K562 (cell line): ENCODE measurements at places on chromosomes 12 and 14. TPM values are rescaled to one million over a fixed set of nuclear protein-coding genes. Genes with fewer than 3 reads are reported as not detected.

The SLC5A8 gene
- not detected in 2 replicates for polyA plus RNA-seq

The PDE3A gene
- polyA plus RNA-seq, result not detected in 2 replicates

The TAS2R19 gene
- polyA plus RNA-seq, result 0.12 and 0.21 TPM in 2 replicates

The TBX3 gene
- 0.19 and 0.35 TPM in 2 replicates for polyA plus RNA-seq

The CCDC184 gene
- polyA plus RNA-seq, result not detected in 2 replicates
